RCC 7860 (cell line): ENCODE measurements at places on chromosomes 7 and 10.

GRCh38 chr10:21532694-21533466 is 1.2 kb upstream of the MLLT10 start:
- DNase-seq = no peak

DNA sequence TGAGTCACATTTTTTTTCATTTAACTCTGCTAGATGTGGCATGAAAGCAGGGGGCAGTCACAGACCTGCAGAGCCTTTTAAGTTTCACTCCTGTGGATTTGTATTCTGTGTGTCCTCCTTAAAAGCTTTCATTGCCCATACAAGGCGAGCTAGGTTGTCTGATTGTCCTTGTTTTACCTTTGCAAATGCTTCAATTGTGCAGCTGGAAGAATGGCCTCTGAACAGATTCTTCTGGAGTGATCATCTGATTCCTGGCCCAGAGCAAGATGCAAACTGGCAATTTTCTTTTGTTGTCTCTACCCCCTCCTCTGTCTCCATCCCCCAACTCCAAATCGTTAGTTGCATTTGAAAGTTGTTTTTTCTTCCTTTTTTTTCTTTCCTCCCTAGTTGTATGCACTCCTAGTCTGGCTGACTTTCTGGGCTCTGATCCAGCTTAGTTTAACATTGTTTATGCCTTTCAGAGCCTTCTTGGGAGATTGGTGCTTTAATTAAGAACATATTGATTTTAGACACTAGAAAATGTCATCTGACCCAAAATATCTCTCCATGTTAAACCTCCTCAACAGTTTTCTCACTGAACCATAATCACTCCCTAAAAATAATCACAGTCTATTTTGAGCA is 150.2 kb downstream of the REEP3 start:
- DNase-seq = no peak

DNA sequence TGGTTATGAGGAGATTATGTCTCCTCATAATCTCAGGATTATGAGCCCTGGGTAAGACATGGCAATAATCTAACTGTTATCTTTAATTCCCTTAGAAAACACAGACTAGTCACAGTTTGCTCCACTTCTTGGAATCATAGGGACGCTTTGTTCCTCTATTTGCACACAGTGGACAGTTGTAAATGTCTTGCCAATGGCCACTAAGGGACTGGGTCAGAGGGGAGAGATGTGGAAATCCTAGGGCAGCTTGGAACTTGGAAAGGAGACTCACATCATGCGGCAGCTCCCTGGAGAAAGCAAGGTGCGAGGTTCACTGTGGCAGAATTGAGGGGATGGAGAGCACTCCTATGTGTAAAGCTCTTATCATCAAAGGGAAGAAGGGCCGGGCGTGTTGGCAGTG is 266.1 kb downstream of the PRPF18 start:
- DNase-seq = no peak

GRCh38 chr10:70265032-70265689 is 18.6 kb downstream of the NPFFR1 start:
- no peak for DNase-seq

DNA sequence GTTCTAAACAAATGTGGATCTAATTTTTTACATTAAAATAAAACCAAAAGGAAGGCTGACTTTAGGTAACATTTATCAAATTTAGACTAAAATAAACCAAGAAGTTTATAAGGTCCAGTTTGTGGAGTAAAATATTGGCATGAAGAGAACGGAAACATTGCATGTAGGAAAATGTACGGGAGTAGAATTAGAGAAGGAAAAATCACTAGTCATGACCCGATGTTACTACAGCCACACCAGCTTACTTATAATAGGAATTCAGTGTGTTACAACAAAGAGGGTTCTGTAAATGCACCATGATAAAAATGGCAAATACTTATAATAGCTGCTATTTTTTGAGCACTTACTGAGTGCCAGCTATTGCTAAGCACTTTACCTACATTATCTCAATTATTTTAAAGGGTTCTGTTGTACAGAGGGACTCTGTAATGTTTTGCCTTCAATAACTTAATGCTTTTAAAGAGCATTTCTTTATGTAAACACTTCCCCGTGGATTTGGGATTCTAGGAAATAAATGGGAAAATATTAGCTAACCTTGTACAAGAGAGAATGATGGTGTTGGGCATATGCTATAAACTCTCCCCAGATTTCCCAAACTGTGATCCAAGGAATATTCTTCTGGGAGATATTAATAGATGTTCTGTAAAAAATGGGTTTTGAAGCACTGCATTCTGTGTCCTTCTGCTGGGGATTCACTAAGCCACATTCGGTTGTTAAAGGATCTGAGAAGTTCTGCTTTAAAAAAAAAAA is 296.7 kb downstream of the BBS9 start:
- no peak for DNase-seq

- no peak for DNase-seq
These were observed 37.2 kb upstream of the JCAD start for GRCh38 chr10:30096564-30096963.

GRCh38 chr10:32123021-32123420 is 66.8 kb upstream of the KIF5B start:
- no peak for DNase-seq

DNA sequence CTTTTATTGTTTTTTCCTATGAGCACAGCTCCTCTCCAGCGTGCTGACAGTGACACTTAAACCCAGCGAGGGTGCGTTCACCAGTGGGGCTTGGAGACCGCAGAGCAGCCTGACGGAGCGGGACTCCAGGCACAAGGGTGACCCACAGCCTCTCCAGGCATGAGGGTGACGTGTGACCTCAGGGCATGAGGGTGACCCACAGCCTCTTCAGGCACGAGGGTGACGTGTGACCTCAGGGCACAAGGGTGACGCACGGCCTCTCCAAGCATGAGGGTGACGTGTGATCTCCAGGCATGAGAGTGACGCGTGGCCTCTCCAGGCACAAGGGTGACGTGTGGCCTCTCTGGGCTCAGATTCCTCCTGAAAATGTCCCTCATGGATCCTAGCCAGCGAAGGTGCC is 164.3 kb upstream of the TCERG1L start:
- no peak for DNase-seq

- DNase-seq = no peak
These were observed 357.9 kb downstream of the RPS24 start for GRCh38 chr10:78391585-78391984.

GRCh38 chr10:102935939-102936605 is 18.0 kb downstream of the CNNM2 start:
- no peak for DNase-seq

- no peak for DNase-seq
These were observed 17.6 kb downstream of the RAMP3 start for GRCh38 chr7:45174966-45175765.

- no peak for DNase-seq
These were observed 56.3 kb upstream of the ZEB1 start for GRCh38 chr10:31262672-31263071.

DNA sequence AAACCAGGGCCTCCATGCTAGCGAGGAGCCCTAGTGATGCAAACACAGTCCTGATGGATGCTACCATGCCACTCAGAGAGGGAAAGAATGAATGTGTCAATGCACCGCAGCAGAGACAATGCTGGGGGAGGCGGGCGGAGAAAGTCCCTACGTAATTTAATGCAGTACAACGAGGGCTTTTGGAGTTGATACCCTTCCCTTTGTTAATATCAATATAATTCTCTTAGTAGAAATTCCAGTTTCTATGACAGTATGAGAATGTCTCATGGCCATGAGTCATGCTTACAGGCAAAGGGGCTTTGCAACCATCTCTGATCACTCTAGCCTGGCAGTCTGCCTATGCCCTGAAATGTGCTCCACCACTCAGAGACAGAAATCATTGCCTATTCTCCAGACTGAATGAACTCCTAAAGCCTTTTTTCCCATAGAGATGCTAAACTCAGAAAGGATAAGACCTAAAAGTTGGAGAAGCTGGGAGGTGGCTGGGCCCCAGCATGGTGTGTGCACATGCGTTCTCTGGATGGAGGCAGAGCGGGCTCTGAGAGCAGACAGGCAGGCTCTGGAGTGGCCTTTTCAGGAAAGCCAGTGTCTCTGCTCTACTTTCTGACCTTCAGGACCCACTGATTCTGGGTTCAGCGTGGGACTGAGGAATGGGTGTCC is 20.3 kb upstream of the GIMAP2 start:
- no peak for DNase-seq

DNA sequence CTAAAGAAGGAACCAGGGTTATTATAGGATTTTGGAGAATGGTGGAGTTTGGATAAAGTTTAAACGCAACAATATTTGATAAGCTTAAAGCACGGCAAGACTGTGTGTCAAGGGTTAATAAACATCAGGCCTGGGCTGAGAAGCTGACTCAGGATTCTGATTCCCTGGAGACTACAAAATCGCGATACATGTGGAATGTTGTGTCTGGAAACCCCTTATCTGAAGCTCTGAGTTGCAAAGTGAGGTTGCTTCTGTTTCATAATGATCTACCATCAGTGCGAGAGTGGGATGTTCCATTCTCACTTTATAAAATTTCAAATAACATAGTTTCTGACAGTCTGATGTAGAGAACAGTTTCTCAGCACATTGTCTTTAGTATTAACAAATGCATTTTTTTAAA is 7.8 kb downstream of the C1GALT1 start:
- peak; percentile 27 for DNase-seq

- no peak for DNase-seq
These were observed 27.3 kb downstream of the PLXDC2 start for GRCh38 chr10:19843487-19843886.
